ENCODE measurements at places on chromosomes 3 and 15. TPM values are rescaled to one million over a fixed set of nuclear protein-coding genes. Genes with fewer than 3 reads are reported as not detected.

- ATAC-seq: no peak
Measured at GRCh38 chr3:194760494-194761137, 74.9 kb downstream of the FAM43A start.

GRCh38 chr15:98667521-98668179, 19.3 kb downstream of the IGF1R start:
- ATAC-seq: no peak

- no peak for ATAC-seq
Measured at GRCh38 chr3:178275793-178276192, 260.4 kb upstream of the KCNMB2 start.

GRCh38 chr15:92880796-92881195, 19.3 kb upstream of the CHD2 start:
- no peak for ATAC-seq

GRCh38 chr3:27387625-27388024, 18.4 kb upstream of the NEK10 start:
- ATAC-seq: no peak

- ATAC-seq: no peak
Measured at GRCh38 chr15:92033314-92033713, 179.8 kb downstream of the SLCO3A1 start.

The TF gene
- total RNA-seq: 0.50 TPM

The WDR72 gene
- total RNA-seq: 0.15 TPM

The SKIL gene
- total RNA-seq: 16.9 TPM

The PRR23B gene
- not detected for total RNA-seq

The PLA2G4E gene
- total RNA-seq: 0.13 TPM

The GUCA1C gene
- total RNA-seq: not detected

The ECE2 gene
- not detected for total RNA-seq
